ENCODE measurements at places on chromosomes 1 and 21. TPM values are rescaled to one million over a fixed set of nuclear protein-coding genes. Genes with fewer than 3 reads are reported as not detected.

Gene FALEC
- total RNA-seq: not detected

Gene OR14K1
- total RNA-seq: not detected

Gene USH2A
- total RNA-seq: not detected

Gene OLIG1
- total RNA-seq: not detected

Gene GFI1
- total RNA-seq: 0.35 TPM

Gene CR2
- not detected for total RNA-seq

DNA sequence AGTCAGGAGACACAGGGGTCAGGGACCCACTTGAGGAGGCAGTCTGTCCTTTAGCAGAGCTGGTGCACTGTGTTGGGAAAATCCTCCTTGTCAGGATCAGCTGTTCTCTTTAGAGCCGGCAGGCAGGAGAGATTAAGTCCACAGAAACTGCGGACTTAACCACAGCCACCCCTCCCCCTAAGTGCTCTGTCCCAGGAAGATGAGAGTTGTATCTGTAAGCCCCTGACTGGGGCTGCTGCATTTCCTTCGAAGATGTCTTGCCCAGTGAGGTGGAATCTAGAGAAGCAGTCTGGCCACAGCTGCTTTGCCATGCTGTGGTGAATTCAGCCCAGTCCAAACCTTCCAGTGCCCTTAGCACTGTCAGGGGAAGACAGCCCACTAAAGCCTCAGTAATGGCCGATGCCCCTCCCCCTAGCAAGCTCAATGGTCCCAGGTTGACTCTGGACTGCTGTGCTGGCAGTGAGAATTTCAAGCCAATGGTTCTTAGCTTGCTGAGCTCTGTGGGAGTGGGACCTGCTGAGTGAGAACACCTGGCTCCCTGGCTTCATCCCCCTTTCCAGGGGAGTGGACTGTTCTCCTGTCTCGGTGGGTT is 172.8 kb downstream of the ST6GALNAC3 start:
- no peak for DNase-seq

DNA sequence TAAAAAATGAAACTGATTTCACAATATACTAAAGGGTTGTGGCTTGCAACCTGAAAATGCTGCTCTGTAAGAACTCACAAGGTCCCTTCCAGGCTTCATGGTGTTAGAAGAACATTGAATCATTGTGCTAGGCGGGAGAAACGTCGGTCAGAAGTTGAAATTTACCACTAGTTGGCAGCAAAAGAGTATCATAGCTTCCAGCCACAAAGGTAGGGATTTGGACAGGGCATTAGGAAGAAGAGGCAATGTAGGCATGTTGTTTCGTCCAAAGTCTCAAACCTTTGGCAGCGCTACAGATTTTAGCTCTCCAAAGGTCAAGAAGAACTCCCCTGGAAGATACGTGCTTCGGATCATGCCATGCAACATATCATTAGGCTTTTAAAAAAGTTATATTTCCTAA is 62.5 kb upstream of the ZP4 start:
- DNase-seq: no peak

- DNase-seq: no peak
Measured at GRCh38 chr1:201771466-201771865, 57.5 kb upstream of the IPO9 start.

DNA sequence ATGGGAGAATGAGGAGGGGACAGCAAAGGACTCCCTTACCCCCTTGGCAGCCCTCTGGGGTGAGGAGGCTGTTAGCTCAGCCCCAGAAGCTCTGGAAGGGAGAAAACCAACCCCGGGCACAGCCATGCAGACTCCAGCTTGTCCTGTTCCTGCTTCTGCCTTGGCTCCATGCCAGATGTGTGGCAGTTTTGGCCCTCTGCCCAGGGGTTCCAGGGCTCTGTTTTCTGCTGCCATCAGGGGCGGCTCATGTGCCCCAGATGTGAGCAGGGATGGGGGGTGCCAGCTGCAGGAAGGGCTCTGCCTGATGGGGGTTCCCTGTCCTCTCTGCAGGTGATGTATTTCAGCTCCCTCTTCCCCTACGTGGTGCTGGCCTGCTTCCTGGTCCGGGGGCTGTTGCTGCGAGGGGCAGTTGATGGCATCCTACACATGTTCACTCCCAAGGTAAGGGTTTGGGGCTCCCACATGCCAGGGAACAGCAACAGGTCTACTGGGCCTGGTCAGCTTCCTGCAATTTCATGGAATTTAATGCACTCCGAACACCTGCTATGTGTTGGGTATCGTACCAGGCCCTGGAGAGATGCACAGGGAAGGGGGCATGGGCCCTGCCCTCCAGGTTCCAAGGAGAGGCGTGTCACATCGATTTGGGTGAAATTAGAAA is 26.1 kb downstream of the SLC6A17 start:
- DNase-seq: no peak

DNA sequence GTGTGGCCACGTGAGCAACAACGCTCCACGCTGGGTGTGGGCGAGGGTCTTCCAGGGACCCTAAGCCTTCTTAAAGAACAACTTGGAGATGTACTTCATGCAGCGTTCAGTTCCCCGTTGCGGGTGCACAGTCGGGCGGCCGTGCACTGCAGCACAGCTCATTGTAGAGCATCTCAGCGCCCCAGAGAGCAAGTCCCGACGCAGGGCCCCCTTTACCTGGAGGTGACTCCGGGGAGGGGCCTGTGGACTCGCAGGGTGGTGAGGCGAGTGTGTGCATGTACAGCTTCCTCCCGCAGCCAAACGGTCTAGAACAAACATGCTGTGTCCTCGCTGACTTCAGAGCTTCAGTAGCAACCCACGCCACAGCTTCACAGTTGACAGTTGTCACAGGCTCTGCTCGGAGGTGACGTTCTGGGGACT is 19.5 kb downstream of the RRP1 start:
- DNase-seq: no peak

- DNase-seq: no peak
Measured at GRCh38 chr1:60888126-60888525, 194.2 kb upstream of the NFIA start.

GRCh38 chr1:21946836-21947587 is 9.9 kb upstream of the HSPG2 start:
- DNase-seq: no peak

DNA sequence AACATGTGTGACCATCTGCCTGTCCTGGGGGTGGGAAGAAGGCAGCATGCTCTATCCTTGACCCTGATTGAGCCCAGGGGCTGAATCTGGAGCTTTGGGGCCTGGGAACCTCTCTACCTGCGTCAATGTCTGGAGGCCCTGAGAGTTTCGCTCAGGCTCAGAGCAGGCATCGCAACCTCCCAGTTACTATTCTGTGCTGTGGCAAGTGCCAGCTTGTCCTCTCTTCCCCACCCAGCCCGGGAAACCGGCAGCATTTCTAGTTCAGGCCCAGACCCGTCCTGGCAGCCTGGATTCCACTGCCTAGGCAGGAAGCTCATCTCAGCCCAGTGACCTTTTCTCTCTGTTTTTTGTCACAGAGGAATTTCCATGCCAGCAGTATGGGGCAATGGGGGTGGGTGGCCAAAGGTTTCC is 10.0 kb upstream of the IRF6 start:
- DNase-seq: no peak

Data from glomerular endothelial cell (primary cell).